ENCODE measurements at places on chromosomes 1 and 21.

- DNase-seq = no peak
Measured at GRCh38 chr21:36369064-36369685, 16.0 kb upstream of the CHAF1B start.

- no peak for DNase-seq
Measured at GRCh38 chr1:68959461-68960030, 462.7 kb upstream of the DEPDC1 start.

DNA sequence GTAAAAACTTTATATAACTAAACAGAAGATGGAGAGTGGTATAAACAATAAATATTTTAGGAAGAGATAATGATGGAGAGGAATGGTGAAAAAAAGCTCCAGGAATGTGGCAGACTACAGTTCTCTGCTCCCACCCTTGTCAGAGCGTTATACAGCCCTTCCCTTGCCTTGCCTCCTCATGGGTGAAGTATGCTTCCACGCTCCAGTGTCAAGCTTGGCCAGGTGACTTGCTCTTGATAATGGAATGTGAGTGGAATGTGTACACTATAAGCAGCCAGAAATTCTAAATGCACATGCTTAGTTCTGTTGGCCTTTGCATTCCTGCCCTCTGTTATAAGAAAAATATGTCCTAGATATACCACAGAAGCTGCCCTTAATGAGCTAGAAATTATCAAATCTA is 24.7 kb upstream of the POGK start:
- no peak for DNase-seq

- DNase-seq = no peak
Measured at GRCh38 chr1:98086796-98087441, 166.1 kb upstream of the DPYD start.

DNA sequence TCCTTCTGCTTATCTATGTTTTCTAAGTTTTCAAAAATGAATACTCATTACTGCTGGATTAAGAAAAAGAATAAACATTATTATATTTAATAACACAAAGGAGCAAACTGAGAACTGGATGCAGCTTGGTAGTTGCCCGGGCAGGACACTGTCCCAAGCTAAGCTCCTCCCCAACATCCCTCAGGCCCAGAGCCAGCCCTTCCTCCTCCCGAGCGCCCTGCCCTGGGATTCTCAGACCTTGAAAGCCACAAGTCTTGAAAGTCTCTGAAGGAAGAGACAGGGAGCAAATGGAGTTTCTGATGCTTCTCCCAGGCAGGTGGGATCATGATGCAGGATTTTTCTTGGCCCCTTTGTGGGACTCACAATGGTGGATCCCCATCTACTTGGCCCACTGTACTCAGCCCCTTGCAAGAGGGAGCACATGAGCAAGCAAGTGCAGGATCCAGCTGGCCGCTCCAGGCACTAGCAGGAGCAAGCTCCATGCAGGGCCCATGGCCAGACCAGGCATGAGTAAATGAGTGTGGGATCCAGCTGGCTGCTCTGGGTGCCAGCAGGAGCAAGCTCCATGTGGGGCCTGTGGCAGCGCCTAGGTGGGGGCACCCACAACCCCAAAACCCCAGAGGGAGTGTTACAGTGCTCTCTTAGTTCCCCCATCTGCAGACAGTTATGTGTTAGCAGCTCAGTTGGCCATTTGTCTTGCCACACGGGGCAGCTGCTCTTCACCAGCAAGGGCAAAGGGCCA is 32.1 kb upstream of the RAB4A start:
- no peak for DNase-seq

DNA sequence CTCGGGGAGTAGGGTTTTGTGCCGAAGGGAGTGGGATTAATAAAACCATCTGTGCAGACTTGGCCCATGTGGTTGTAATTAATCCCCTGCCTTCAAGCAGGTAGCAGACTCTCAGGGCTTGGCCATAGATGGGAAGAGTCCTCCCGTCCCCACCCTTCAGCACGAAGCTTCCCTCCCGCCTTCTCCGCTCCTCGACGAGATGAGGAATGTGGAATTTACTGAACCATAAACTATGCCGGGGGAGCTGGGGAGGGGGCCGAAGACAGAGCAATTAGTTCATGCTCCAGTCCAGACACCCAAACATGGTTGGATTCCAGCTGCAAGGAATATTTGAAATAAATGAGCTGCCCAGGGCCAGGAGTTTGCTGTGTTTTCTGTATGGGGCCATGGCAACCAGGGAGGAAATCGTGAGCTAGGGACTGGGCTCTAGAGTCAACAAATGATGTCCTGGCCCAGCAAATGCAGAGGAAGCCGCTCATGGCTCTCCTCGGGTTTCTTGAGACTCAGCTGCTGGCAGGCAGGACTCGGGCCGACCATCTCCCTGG is 78.8 kb downstream of the SPSB1 start:
- DNase-seq = no peak

Data from activated naive CD4-positive, alpha-beta T cell treated with anti-CD3 and anti-CD28 coated beads, Interleukin-2, amount 50 U/mL, for 72 hours (primary cell).